ENCODE measurements at places on chromosomes 16 and 17.

- no peak for DNase-seq
Measured at GRCh38 chr16:21056396-21056795, 94.2 kb downstream of the DNAH3 start.

GRCh38 chr17:7889166-7889955 lies 772 bp downstream of the CHD3 start:
- peak; percentile 39 for DNase-seq

DNA sequence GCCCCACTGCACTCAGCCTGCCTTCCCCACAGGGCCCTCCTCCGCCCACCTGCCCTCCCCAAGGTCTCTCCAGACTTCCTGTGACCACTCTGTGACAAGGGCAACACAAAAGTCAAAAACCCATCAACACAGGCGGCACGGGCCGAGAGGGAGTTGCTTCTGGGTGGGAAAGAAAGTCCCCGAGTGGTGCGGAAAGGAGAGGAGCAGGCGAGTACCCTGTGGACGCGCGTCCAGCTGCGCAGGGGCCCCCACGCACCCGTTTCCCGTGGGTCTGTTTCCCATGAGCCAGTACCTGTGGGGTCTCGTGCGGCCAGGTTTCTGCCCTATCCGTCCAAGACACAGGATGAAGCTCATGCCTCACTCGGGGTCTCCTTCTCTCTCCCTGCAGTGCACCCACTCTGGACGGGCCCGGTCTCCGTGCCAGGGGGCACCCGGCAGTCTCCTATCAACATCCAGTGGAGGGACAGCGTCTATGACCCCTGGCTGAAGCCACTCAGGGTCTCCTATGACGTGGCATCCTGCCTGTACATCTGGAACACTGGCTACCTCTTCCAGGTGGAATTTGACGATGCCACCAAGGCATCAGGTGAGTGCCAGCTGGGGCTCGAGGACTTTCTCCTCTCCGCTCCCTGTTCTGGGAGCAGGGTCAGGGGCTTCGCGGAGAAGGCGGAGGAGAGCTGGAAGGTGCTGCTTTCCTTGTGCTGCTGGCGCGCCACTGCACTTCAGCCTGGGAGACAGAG lies 12.2 kb downstream of the CD2BP2 start:
- DNase-seq, result no peak

DNA sequence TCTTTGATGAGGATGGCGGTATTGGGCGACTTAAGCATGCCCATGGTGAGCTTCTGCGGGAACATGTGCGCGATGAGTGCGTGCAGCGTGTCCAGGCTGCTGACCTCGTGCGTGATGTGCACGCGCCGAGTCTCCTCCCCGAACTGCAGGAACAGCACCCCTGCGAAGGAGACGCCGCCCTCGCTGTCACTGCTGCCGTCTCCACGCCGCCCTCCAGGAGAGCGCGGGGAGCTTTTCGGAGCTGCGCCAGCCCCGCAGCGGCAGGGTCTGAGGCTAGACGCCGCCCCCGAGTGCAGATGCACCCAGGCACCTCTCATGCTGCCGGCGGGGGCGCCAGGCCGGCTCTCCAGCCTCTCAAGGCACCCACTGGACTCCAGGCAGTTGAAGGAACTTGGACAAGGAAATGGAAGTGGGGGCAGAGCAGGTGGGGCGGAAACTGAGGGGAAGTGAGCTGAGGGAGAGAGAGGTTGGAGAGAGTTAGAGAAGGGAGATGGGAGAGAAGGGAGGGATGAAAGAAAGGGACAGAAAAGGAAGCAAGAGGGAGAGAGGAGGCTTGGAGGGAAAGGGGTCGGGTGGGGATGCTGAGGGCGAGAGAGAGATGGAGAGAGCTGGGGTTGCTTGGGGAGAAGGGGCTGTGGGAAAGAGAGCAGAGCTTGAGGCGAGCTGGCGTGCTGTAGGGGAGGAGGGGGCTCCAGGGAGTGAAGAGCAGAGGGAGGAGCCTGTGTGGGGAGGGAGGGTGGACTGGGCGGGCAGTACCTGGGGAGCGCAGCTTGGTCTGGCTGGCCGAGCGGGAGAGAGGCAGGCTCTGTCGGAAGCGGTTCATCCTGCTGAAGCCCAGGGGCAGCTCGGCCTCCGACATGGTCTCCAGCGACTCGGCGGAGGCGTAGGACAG lies 42.1 kb downstream of the SRCIN1 start:
- DNase-seq, result no peak

DNA sequence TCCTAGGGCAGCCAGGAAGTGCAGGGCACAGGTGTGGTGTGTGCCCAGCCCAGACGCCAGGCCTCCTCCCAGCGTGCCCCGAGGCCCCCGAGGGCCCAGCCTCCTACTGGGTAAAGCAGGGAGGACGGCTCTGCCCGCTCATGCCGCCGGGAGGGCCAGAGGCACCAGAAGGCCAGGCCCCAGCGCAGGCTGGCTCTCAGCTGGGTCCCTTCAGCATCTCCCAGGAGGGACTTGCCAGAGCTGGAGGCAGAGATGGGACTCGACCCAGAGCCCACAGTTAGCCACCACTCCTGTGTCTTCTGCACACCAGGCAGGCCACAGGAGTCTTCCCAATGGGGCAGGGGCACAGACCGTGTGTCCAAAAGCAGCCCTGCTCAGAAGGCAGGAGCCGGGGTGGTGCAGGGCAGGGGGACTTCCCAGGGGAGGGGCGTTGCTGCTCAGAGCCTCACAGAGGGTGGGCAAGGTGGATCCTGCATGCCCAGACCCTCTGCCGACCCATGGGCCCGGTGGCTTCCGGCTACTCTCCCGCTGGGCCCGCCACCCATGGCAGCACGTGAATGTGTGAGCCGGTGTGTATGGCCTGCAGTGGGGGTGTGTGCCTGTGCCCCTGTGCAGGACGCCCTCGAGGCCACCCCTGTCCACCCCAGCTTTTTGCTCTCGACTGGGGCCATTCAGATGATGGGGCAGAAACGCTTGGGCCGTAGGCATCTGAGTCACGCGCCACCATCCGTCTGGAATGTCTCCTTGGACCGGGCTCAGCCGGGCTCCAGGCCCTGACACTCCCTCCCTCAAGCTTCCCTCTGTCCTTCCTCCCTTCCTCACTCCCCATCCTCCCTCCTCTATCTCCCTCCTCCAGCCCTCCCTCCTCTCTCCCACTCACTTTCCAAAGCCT lies 5.7 kb upstream of the ZNF469 start:
- no peak for DNase-seq

- no peak for DNase-seq
Measured at GRCh38 chr17:34436607-34437006, 73.6 kb upstream of the CCL1 start.

- no peak for DNase-seq
Measured at GRCh38 chr17:80770881-80771611, 220.6 kb upstream of the CHMP6 start.

DNA sequence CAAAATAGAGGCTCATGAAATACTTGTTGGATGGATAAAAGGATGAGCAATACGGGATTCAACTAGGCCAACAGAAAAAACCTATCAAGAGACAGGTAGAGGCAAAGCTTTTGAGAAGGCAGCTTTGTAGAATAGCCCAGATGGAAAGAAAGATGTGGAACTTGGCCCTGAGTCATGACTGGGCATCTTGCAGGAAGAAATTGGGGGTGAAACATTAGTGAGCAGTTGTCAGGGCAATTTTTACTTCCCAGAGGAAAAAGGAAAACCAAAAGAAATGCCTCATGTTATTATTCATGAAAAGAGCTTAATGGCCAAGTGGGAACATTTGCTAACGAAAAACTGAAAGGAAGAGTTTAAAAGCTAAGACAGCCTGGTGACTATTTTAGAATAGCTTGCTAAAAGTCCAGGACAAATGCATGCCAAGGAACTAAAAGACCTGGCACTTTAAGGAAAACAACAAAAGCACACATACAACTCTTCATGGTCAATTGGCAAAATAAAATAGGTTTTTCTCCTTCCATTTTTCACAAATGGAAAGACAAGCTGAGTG lies 180.1 kb downstream of the HS3ST3A1 start:
- DNase-seq, result no peak

- DNase-seq, result no peak
Measured at GRCh38 chr17:36027761-36028160, 10.0 kb upstream of the CCL23 start.

DNA sequence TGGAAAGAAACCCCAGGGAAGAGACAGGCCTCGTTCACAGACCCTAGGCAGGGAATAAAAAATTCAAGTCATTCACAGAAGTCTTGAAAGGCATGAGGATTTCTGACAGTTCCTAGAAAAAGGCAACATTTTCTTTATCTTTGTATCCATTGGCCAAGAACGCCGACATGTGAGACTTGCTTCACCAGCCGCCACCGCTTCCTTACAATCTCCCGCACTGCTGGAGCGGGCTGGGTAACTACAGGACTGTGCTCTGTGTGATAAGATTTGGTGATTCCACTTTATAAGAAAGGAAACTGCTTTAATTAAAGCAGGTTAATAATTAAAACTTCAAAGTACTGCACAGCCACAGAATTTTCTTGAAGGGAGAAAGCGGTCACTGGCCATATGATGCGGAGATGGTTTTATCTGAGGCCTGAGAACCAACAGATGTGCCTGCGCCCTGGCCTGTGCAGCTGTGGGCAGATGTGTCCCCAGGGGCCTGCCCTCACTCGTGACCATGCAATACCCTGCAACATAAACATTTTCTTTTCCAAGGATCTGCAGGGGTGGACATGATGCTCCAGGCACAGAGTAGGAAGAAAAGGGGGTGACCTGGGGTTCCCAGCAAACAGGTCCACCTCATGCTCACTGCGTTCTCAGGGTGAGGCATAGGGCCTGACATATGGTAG lies 13.0 kb upstream of the LGALS3BP start:
- DNase-seq, result no peak
